Lung (tissue), 17 donors: ENCODE measurements at places on chromosomes 1 and 21.
A peak's percentile ranks its signal among the peaks of the same experiment; 100 is the strongest.

- no peak for DNase-seq
Observed at GRCh38 chr1:58548371-58548770, 1.8 kb upstream of the OMA1 start.

DNA sequence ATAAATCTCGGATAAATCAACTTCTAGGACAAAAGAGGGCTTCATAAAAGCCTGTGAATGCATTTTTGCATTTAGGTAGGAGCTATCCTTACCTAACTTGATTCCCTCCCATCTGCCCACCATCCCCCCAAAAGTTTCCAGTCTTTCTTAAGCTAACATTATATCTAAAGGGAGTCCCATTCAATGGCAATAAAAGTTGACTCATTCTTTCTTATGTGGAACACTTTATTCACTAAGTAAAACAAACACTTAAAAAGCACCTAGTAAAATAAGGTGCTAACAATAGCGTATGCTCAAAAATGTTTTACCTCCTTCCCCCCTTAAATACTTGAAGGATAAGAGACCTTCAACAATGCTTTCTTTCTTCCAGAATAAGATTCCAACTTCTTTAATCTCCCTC, 83.8 kb downstream of the GON4L start:
- DNase-seq, result peak; percentile 18

DNA sequence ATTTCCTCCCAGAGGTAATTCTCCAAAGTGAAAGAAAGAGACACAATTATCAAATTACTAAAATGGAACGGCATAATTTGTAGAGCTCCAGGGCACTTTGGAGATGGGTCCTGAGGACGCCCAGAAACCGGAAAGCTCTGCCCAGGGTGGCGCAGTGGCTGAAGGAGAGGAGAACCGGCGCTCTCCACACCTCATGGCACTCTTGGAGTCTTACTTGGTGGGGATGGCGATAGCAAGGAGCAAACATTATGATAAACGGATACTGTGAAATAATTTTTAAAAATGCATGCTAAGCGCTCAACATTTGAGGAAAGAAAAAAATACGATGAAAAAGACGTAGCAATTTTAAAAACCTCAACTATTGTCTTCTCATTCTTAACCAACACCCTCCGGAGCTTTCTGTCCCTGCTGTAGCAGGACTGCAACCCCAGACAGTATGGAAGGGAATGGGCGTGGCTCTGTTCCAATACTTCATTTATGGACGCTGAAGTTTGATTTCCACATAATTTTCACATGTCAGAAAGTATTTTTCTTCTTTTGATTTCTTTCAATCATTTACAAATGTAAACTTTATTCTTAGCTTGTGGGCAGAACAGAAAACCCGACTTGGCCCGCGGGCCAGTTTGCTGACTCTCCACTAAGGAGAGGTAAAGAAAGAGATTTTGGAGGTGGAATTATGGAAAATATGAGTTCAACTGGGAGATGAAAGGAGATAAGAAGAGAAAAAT, 1.1 kb downstream of the S100A11 start:
- peak; percentile 74 for DNase-seq

DNA sequence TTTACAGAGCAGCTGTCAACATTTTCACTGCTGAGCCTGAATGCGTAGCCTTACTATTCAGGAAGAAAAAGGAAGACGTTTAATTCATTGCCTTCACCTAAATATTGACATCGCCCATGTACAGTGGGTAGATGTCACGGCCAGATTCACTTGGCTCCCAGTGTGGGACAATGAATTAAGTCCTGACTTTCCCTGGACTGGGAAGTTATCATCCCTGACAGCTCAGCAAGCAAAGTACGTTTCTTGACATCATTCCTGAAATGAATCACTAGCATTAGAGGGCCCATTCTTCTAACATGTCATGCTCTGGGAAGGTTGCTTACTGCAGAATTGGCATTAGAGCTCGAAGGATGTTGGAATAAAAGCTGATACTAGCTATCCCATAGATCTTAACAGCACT, 37.8 kb downstream of the LRRC53 start:
- no peak for DNase-seq

DNA sequence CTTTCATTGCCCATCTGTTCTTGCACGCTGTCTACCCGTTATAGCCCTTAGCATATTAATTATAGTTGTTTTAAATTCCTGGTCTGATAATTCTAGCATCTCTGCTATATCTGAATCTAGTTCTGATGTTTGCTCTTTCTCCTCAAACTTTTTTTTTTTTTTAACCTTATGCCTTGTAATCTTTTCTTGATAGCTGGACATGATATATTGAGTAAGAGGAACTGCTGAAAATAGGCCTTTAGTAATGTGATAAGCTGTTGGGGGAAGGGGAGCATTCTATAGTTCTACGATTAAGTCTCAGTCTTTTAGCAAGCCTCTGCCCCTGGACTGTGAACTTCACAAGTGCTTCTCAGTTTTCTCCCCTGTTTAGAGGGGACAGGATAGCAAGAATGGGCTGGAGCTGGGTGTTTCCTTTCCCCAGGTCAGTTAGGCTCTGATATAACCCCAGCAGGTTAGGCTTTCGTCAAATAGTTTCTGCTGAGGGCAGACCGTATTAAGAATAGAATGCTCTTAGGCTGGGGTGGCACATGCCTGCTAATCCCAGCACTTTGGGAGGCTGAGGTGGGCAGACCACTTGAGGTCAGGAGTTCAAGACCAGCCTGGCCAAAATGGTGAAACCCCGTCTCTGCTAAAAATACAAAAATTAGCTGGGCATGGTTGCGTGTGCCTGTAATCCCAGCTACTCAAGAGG, 62.2 kb downstream of the ZFYVE9 start:
- no peak for DNase-seq

- DNase-seq, result peak; percentile 15
Observed at GRCh38 chr1:65253800-65254319, 55.5 kb upstream of the DNAJC6 start.

DNA sequence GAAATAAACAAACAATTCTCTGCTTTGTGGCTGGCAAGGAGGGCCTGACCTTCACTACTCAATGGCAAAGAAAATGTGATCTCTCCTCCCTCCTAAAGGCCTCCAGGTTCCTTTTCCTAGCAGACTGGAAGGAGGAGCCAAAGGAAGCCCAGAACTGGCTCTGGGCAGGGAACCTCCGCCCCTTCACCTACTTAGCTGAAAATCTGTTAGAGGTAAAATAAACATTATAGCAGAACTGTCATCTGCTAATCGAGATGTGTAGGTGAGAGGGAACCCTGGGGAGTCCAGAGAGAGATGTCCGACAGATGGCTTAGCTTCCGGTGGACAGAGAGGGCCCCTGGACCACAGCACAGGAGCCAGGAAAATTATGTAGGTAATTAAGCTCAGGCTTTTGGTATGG, 75.2 kb upstream of the KCNA3 start:
- no peak for DNase-seq

DNA sequence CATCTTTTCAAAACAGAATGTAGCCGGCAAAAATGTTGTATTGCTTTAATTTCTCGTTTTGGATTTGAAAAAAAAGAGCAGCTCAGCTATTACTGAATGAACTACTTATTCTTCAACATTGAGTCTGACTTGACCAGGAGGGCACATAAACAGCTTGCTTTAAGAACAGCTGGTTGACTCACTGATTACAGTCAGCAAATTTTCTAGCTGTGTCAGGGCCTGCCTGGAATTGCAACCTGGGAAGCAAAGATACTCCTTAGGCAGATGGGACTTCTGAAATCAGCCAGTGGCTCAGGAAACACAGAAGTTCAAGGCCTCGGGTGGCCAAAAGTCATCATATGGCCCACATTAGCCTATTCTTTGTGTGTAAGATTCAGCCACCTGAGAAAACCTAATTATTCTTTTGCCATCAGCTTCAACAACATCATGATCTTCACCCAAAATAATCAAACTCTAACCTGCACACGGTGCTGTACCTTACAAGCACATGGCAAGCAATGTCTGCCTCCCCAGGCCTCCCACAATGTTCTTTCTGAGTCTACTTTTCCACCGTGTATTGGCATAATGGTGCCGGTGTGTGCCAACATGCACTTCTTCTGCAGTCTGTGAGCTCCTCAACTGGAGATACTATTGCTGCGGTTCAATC, 307.2 kb downstream of the HHIPL2 start:
- DNase-seq, result no peak

- DNase-seq, result no peak
Observed at GRCh38 chr1:83033682-83034081, 965.2 kb downstream of the TTLL7 start.

GRCh38 chr21:22288885-22289499, 1290.8 kb downstream of the NCAM2 start:
- DNase-seq, result no peak
